ENCODE measurements at places on chromosomes 2 and 18. TPM values are rescaled to one million over a fixed set of nuclear protein-coding genes. Genes with fewer than 3 reads are reported as not detected.
A peak's percentile ranks its signal among the peaks of the same experiment; 100 is the strongest.

The ATP6V1B1 gene
- not detected for total RNA-seq

The ALPG gene
- not detected for total RNA-seq

The C1GALT1C1L gene
- total RNA-seq, result 1.9 TPM

DNA sequence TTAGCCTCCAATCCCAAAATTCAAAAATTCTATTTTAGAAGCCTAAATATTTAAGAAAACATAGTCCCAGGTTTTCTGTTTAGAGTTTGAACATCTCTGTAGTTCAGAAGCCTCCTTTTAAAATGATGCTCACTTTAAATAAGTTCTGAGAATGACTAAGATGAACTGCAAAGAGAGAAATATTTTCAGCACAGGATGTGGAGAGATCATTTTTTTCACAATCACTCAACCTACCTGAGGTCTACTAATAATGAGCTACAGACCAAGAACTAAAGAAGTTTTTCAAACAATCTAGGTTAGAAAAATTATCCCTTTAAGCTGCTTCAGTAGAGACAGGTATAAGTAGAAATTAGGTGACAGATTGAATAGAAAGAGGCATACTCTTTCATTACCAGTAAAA, 185.1 kb upstream of the CYP26B1 start:
- no peak overlapping the region for H3K4me3 ChIP-seq
- no peaks in the 10 kb centered on the region for H3K27me3 ChIP-seq
- H3K4me1 ChIP-seq, result no peaks in the 10 kb centered on the region
- H3K36me3 ChIP-seq, result no peaks in the 10 kb centered on the region

DNA sequence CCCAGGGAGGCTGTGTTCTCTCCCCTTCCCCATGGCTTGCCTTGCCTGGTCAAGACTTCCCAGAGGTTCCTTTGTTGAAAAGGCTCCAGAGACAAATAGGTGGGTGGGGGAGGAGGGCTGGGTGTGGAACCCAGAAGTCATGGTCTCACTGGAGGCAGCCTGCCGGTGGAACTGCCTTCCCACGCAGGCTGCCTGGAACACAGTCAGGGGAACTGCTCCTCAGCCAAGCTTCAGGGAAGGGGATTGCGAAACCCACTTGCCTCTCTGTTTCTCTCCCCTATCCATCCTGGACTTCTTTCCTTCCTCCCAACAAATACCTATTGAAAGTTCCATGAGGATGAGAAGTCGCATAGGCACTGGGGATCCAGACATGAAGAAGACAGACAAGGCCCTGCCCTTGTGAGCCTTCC, 31.6 kb downstream of the MARCO start:
- no peak for DNase-seq
- H3K27me3 ChIP-seq, result no peaks in the 10 kb centered on the region
- no peak overlapping the region for H3K4me3 ChIP-seq
- no peaks in the 10 kb centered on the region for H3K36me3 ChIP-seq
- no peak overlapping the region for H3K27ac ChIP-seq

DNA sequence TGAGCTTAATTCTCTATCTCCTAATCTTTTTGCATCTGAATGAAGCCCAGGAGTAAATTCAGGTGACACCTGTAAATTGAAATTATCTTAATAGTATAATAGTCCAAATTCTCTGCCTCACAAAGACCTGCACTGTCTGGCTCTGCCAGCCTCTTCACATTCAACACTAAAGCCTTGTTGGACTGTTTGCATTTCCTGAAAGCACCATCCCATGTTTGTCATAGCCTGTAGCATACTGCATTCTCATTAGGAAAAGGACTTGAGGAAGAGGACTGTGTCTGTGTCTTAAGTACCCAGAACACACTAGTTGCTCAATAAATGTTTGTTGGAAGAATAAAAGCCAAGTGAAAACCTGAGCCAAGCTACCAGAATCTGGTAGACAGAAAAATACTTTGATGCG, 42.9 kb upstream of the GRHL1 start:
- no peak overlapping the region for H3K27ac ChIP-seq
- no peak for DNase-seq
- H3K4me1 ChIP-seq, result no peaks in the 10 kb centered on the region
- H3K36me3 ChIP-seq, result no peaks in the 10 kb centered on the region
- no peaks in the 10 kb centered on the region for H3K27me3 ChIP-seq

DNA sequence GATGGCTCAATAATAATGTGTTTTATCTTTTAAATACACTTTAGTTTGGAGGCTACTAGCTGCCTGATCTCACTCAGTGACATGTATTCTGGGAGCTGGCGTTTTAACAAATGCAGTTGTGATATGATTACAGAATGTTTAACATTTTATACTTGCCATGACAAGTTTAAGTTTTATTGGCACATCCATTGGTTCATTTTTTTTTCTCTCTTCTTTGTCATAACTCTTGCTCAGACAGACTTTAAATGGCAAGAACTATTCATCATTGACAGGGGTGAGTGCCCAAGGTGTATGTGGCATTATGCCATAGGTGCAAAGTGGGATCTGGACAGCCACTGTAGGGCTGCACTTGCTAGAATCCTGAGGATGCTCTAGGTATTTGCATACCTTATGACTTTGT, 72.1 kb upstream of the MYL1 start:
- H3K27me3 ChIP-seq, result no peaks in the 10 kb centered on the region
- H3K27ac ChIP-seq, result no peak overlapping the region
- no peak overlapping the region for H3K4me3 ChIP-seq
- H3K36me3 ChIP-seq, result no peaks in the 10 kb centered on the region
- H3K4me1 ChIP-seq, result no peaks in the 10 kb centered on the region

DNA sequence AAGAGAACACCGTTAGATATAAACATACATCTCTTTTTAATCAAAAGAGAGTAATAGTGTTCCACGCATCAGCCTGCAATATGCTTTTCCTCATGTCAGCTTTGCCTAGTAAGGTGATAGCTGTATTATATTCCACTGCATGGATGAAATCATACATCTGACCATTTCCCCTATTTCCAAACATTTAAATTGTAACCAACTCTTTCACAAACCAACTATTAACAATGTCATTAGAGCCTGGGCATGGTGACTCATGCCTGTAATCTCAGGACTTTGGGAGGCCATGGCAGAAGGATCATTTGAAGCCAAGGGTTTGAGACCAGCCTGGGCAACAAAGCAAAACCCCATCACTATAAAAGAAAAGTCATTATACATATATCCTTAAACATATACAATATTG, 284.8 kb downstream of the BCL11A start:
- DNase-seq, result no peak
- H3K4me1 ChIP-seq, result no peaks in the 10 kb centered on the region
- H3K27ac ChIP-seq, result no peak overlapping the region
- H3K36me3 ChIP-seq, result no peaks in the 10 kb centered on the region
- no peak overlapping the region for H3K4me3 ChIP-seq

DNA sequence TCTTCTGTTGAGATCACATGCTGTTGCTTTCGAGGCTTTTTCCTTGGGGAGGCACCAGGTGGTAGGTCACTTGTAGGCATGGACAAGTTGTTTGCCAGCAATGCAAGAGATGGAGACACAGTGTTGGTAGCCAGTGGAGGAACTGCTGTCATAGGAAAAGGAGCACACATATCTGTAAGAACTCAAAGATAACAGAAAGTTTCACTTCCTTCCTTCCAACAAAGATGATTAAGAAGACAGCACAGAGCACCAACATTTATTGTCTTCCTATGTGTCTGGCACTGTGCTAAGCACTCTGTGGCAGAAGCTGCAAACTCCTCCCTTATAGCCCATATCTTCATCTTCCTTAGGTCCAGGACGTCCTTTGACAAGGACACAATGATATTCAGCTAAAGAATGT, 64.5 kb upstream of the AMMECR1L start:
- no peaks in the 10 kb centered on the region for H3K36me3 ChIP-seq
- no peak overlapping the region for H3K4me3 ChIP-seq
- DNase-seq, result no peak
- no peak overlapping the region for H3K27ac ChIP-seq
- peaks cover 15% of the 10 kb centered on the region for H3K4me1 ChIP-seq
- H3K27me3 ChIP-seq, result no peaks in the 10 kb centered on the region

GRCh38 chr2:109636317-109636716, 22.2 kb downstream of the SOWAHC start:
- H3K27me3 ChIP-seq, result no peaks in the 10 kb centered on the region
- no peak overlapping the region for H3K4me3 ChIP-seq
- no peak for DNase-seq
- peak overlapping the region; percentile 38 for H3K27ac ChIP-seq
- peaks cover 8% of the 10 kb centered on the region for H3K4me1 ChIP-seq
- H3K36me3 ChIP-seq, result no peaks in the 10 kb centered on the region

All from adrenal gland (tissue), 19 donors.